ENCODE measurements at places on chromosomes 16 and 17.

DNA sequence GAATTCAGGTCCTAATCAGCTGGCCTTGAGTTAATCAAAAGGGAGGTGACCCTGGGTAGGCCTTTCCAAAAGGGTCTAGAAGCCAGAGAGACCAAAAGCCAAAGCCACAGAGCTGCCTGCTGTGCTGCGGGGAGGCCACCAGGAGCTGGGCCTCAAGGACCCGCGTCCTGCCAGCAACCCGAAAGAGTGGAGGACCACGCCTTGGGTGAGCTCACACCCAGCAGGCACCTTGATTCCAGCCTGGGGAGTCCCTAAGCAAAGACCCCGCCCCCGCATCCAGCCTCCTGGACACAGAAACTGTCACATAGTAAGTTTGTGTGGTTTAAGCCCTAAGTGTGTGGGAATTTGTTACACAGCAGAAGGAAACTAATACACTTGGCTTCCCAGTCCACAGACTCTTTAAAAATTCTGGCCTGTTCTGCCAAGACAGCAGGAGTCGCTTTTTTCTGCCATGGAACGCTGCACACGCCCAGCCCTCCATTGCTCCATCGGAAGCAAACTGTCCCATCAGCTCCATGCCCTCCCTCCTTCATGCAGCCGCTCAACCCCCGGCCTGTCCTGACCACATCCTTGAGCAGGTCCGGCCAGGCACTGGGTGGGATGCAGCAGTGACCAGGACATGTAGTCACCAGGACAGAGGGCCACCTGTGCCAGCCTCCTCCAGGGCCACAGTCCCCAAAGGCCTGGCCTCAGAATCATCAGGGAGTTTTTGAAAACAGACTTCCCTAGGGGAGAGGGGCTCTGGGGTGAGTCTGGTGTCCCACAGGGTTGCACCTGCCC is 20.9 kb upstream of the RASD1 start:
- no peak for DNase-seq

GRCh38 chr17:55314784-55315491 is 50.2 kb downstream of the HLF start:
- no peak for DNase-seq

DNA sequence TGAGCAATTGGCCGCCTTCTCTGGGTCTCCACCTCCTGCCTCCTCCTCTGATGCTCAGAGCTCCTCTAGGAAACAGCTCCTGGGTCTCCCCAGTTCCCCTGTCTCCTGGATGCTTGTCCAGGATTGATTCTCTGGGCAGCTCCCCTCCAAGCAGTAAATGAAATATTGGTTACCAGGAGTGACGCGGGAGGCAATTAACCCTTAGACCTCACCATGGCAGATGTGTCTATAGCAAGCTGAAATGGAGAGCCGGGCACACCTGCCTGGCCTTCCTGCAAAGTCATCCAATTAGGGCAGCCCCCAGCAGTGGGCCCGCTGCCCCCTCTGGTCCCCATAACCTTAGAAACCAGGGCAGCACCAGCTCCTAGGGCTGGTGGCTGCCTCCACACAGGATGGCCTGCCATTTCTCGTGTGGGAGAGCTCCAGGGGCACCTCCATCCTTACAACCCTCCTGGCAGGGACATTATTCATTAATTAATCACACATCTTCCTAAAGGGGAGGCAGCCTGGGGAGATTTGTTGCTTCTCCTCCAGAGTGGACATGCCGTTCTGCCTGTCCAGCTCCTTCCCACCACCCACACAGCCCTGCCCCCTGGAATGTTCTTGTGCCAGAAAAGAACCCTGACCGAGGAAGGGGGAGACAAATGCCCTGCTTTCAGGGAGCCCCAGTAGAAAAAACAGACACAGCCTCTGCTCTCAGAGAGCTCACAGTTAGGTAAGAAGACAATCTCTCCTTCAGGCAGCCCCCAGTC is 8.3 kb upstream of the KIF18B start:
- DNase-seq: no peak

DNA sequence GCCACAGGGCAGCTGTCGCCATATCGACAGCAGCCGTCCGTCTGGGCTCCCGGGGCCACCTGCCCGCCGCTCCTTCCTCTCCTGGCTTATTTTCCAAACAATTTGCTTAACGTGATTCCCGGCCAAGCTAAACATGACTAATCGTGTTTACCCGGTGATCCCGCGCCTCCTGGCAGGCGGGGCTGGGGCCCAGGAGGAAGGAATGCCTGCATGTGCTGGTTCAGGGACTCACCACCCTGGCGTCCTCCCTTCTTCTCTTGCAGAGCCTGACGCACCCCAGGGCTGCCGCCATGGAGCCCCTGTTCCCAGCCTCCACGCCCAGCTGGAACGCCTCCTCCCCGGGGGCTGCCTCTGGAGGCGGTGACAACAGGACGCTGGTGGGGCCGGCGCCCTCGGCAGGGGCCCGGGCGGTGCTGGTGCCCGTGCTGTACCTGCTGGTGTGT is 6.1 kb downstream of the SSTR5 start:
- DNase-seq: no peak

DNA sequence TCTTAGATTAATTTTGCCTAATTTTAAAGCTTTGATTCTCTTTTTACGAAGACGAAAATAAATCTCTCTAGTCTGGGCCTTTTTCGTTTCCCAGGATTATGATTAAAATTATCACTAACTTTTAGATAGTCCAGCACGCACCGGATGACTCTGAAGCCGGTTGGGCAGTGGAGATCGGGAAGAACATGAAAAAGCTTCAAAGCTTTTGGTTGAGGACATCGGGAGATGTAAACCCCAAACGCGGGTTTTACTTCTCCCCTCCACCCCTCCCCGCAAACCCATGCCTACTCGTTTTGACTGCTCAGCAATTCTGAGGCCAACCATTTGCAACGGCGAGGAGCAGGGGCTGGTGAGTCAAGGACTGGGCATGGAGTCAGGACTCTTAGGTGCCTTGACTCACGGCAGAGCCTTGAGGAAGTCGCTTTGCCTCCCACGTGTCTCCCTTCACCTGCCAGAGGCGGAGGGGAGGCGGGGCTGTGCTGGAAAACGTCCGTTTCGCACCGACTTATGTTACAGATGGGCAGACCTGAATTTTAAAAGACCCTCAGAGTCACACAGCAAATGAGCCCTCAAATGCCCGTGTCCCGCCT is 989 bp upstream of the DUSP14 start:
- no peak for DNase-seq

- DNase-seq: no peak
These were observed 12.6 kb upstream of the BAIAP2 start for GRCh38 chr17:81022344-81022676.

DNA sequence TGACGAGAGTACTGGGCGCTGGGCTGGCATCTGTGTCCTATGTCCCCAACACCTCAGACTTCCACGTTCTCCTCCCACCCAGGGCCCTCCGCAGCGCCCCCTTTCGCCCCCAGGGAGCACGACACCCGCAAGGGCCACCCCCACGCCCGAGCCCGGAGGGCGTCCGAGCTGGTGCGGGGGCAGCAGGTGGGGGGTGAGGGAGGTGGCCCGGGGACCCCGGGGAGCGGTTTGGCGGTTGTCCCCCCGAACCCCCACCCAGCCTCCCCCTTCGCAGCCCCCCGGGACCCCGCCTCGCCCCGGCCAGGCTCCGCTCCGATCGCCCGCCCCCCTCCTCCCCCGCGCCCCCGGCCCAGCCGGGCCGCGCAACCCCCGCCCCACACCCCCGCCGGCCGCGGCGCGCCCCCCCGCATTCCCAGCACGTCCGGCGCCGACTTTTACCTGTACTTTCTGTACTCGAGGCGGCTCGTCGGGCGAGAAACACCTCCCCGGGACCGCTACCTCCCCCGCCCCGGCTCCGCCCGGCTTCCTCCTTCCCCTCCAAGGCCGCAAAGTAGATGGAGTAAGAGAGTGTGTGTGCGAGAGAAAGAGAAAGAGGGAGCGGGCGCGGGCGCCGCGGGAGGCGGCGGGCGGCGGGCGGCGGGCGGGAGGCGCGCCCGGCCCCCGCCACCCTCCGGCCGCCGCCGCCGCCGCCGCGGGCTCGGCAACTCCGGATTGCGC is 901 bp downstream of the CDYL2 start:
- no peak for DNase-seq

GRCh38 chr17:7513850-7514419 is 29.8 kb downstream of the POLR2A start:
- no peak for DNase-seq

GRCh38 chr17:57521606-57522005 is 223.5 kb downstream of the CCDC182 start:
- no peak for DNase-seq

Measured in esophagus squamous epithelium (tissue), 5 donors.